ENCODE measurements at places on chromosomes 6 and 20.

DNA sequence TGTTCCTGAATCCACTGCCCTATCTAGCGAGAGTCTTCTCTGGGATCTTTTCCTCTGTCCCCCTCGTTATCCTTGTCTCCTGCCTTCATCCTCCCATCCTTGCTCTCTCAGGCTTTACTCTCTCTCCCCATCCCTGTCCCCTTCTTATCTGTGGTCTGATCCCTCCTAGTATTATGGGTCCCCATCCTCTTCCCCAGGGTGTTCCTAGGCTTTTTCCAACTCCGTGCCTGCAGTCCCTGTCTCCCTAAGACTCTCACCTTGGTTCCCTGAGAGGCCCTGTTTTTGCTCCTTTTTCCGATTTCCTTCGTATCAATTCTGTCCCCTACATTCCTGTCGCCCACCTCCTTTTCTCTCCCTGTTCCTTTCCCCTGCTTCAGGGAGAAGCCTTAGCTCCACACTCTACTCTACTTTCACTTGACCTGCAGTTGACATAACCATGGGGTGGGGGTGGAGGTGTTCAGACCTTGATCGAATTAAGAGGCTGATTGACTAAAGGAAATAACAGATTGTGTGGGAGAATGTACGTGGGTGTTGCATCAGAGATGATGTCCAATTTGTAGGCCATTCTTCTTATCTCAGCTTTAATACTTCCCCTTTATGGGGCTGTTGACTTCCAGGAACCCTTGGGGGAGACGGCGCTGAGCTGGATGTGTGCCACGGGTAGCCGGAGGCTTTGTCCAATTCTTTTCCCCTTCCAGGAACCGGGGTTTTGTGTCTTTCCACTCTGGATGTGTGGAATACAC is 905 bp downstream of the PPARD start:
- peak; percentile 30 for DNase-seq

GRCh38 chr20:21262812-21263211 is 40.3 kb upstream of the XRN2 start:
- DNase-seq = no peak

- no peak for DNase-seq
Observed at GRCh38 chr6:11288065-11288464, 55.6 kb upstream of the NEDD9 start.

DNA sequence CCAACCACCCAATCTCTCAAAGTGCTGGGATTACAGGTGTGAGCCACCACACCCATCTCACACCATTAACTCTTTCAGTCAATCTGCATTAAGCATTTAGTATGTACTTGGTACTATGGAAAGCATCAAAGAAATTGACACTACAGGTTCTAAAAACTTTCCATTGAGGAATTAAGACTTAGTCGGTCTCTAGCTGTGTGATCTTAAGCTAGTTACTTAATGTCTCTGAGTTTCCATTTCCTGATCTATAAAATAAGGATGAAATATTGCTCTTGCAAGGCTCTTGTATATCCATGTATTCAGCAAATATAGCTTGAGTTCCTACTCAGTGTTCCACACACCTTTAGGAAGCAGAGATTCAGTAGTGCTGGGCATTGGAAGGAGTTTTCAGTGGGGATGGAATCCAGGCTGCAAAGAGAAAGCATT is 48.9 kb upstream of the NCOA3 start:
- no peak for DNase-seq

DNA sequence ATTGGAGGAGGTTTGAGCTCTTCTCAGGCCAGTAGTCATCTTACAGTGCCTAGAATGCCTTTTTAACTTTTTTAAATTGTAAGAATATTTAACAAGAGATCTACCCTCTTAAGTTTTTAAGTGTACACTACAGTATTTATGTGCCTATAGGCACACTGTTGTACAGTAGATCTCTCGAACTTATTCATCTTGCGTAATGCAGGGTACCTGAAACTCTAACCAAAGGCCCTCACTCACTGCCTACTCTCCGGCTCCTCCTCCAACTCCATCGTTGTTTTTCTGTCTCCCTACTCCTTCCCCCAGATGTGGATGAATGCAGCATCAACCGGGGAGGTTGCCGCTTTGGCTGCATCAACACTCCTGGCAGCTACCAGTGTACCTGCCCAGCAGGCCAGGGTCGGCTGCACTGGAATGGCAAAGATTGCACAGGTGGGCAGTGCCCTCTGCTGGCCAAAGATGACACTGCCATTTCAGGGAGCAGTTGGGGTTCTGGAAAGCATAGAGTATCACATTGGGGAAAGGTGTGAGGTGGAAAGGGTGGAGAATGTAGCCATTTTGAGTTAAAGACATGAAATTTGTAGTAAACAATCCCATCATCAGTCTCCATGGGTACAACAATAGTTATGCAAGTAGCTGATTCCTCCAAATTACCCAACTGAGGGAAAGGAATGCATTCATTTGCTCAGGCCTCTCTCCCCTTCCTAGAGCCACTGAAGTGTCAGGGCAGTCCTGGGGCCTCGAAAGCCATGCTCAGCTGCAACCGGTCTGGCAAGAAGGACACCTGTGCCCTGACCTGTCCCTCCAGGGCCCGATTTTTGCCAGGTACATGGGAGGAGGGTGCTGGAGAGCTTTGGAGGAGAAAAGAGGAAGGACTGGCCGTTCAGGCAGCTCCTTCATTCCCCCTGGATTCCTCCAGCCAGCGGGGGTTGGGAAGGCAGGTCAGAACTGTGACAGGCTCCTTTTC is 18.4 kb upstream of the ZNF76 start:
- peak; percentile 86 for DNase-seq

DNA sequence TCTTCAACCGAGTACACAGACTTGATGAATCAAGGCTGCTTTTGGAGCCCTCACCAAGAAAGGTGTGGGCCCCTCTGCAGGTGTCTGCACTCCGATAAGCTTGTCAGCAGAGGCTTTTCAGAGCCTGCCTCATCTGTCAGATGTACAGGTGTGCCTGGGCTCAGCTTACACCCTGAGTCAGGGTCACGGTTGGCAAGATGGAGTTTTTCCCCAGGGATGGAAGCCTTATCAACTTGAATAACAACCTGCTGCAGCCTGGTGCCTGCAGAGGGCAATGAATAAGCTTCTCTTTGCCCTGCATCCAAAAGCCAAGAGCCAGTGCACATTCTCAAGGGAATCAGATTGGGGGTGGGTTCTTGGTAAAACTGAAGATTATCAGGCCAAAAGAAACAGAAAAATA is 427.1 kb downstream of the CD83 start:
- no peak for DNase-seq

GRCh38 chr6:137297887-137298286 is 78.7 kb upstream of the IFNGR1 start:
- no peak for DNase-seq

DNA sequence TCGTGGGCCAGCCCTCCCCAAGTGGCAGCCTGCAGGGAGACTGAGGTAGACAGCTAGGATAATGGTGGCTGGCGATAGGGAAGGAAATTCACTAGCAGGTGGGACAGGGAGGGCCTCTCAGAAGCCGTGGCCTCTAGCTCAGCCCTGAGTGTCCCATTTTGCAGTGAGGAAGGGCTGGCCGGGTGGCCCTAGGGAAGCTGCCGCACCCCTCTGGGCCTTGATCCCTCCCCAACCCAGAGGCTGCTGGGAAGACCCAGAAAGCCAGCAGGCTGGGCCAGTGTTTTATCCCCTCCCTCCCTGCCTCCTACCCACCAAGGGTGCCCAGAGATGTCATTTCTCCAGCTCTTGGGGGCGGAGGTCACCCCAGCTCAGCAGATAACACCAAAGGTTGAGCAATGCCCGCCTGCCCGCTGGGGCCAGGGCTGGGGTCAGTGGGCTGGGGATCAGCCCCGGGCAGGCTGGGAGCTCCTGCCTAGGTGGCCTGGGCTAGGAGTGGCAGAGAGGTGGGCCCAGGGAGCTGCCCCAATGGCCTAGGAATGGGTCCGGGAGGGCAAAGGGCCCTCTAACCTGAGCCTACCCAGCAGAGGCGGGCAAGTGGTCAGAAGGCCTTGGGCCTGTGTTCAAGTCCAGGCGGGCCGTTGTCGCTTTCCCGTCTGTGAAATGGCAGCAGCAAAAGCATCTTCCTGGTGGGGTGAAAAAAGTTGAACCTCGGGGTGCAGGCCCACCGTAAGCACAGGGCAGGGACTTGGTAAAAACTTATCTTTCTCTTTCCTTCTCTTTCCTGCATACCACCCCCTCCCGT is 1.6 kb upstream of the CEBPB start:
- DNase-seq = no peak

DNA sequence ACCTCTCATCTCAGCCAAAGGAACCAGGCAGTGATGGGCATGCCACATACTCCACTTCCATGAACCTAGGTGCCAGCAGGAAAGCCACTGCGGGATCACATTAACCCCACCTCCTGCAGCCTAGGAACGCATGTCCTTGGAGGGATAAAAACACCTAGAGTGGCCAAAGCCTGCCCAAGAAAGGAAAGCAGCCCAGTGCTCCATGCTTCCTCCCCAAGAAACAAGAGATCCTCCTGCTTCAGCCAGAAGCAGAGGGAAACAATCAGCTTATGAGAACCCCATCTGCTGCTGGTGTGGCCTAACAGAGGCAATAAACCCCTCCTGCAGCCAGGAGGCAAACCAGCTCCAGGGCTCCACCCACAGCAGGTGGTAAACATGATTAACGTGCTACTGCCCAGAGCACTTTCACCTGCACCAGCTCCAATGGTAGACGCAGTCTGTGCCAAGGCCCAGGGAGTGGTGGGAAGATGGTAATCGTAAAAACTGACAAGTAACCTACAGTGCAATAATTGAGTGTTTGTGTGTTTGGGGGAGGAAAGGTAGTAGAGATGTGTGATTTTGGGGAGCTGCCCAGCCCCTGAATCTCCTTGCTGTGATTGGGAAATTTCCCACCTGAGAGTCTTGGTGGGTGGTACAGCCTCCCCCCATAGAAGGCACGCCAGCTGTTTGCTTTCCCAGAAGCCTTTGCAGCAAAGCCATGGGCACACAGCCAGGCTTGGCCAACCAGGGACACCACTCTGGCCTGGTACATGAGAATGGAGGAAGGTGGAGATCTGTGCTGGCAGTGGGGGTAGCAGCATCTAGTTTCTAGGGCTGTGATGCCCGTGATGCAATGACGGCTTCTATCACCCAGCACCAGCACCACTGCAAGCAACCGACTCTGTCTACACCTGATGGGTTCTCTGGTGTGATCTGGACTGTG is 50.6 kb upstream of the TBC1D7 start:
- no peak for DNase-seq

GRCh38 chr20:50191065-50191543 is 474 bp downstream of the CEBPB start:
- DNase-seq = peak; percentile 82

DNA sequence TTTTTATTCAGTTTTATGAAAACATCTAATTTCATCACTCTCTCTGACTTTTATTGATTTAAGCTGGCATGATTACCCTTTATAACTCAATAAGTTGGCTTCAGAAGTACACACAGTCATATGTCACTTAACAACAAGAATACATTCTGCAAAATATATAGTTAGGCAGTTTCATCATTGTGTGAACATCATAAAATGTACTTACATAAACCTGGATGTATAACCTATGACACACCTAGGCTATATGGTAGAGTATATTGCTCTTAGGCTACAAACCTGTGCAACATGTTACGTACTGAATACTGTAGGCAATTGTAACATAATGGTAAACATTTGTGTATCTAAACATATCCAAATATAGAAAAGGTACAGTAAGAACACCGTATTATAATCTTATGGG is 362.2 kb upstream of the BTBD3 start:
- no peak for DNase-seq

DNA sequence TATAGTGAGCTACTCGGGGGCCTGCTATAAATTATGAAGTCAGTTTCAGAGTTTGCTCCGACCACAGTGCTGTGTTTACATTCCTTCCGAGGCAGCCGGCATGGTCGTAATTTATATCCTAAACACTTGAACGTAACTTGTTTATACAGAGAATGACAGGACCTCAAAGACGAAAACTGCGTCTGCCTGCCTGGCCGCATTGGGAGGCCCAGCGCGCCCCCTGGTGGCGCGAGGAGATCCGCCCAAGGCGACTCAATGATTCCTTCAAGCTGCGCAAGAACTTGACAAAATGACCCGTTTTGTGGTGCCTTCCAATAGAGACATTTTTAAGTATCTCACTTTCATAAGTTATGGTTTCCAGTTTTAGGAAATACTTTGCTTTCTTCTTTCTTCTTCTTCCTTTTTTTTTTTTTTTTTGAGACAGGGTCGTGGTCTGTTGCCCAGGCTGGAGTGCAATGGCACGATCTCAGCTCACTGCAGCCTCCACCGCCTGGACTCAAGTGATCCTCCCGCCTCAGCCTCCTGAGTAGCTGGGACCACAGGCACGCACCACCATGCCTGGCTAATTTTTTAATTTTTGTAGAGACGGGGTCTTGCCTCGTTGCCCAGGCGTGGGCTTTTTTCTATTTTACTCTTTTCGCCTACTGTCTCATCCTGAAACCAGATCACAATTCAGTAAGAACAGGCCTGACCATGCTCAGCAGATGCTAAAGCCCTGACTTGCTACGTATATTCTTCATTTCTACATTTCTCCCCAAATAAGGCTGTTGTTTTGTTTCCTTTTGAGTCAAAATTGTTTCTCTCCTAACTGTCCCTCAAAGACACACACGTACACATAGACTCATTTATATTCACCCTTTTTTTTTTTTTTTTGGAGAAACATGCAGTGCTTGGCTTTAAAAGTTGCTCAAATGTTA is 7.8 kb downstream of the FOXF2 start:
- peak; percentile 81 for DNase-seq

DNA sequence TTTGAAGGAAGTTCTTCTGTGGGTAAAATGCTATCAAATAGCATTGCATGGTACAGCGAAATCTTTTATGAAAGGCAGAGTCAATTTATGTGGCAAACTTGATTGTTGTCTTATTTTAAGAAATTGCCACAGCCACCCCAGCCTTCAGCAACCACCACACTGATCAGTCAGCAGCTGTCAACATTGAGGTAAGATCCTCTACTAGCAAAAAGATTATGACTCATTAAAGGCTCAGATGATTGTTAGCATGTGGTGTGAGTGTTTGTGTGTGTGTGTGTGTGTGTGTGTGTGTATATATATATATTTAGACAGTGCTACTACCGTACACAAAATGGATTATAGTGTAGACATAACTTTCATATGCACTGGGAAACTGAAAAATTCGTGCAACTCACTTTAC is 27.8 kb downstream of the LRRN4 start:
- DNase-seq = no peak

DNA sequence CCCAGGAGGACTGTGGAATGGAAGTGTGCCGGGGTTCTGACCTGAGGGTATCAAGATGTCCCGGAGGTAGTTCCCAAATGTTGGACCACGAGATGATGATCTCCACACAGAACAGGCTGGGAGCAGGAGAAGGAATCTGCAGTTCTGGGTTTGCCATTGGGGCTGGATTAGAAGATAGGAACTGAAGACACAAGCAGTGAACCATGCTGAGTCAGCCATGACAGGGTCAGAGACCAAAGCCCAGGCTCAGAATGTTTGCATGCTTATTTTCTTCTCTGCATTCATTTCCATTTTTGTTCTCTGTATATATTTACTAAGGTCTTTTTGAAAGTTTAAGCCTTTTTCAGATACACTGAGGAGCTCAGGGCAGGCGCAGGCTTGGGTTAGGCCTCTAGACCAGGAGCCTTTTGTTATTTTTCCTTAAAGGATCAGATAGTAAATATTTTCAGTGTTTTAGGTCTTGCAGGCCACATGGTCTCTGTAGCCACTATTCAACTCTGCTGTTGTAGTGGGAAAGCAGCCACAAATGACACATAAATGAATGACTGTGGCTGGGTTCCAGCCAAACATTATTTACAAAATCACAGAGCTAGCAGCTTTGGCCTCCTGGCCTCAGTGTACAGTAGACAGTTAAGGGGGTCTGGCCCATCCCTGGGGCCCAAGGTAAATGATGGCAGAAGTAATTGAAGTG is 28.5 kb downstream of the SLC35D3 start:
- DNase-seq = no peak

- DNase-seq = no peak
Observed at GRCh38 chr20:35564905-35565304, 23.0 kb downstream of the ERGIC3 start.

- peak; percentile 36 for DNase-seq
Observed at GRCh38 chr6:105587349-105588122, 184.7 kb upstream of the PREP start.
